ENCODE measurements at places on chromosomes 1 and 21.

DNA sequence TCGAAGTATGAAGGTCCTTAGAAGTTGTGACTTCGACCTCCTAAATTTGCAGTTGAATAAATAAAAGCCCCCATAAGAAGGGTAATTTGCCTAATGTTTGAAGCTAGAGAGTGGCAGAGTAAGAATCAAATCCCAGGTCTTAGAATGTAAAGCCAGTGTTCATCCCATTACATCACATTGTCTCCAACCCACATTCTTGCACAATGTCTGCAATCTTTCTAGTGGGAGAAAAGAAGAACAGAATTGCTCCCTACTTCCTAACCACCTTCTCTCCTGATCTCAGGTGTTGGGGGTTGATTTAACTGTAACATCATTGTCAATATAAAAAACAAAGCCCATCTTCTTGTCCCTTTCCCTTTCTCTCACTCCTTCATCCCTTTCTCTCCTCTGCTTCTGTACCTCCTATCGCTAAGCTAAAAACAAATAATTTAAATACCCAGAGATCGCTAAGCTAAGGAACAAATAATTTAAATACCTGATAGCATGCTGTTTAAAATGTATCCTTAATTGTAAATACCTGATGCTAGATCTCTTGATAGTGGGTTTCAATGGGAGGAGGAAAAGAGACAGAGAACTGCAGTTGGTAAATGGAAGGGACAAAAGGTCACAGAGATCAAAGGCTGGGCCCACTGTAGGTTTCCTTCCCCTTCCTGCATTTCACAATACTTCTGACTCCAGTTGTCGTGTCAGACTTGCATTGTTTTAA, 32.1 kb upstream of the CCDC190 start:
- DNase-seq, result peak; percentile 55

DNA sequence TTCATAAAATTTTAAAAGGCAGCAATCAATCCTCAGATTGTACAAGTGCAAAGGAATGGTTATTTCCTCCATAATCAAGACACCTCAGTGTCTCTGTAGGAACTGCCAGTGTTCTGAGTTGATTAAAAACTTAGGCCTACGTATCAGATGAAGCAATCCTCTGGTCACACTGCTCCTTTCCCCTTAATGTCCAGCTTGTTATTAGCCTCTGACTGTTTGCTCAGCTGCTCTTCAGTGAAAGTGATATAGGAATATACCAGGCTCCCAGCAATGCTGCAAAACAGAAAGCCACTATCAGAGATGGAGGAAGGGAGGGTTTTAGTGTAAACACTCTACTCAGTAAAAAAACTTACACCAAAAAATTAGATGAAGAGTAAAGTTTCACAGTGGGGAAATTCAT, 49.8 kb downstream of the SLC35D1 start:
- peak; percentile 13 for DNase-seq

DNA sequence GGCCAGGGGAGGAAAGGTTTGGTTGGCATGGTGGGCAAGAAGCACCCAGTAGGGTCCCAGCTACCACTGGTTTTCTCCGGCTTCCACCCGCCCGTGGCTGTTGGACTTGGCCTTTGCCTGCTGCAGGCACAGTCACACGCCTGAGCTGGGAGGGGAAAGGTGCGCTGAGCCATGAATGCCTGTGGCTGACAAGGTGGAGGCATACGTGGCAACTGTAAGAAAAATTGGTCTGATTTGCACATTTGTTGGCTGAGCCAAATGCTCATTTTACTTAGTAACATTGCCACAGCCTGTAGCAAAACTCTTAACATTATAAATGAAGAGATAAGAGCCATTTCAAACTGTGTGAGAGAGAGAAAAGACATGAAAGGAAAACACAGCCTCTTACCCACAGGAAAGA, 191.6 kb downstream of the PTPRC start:
- DNase-seq, result no peak

DNA sequence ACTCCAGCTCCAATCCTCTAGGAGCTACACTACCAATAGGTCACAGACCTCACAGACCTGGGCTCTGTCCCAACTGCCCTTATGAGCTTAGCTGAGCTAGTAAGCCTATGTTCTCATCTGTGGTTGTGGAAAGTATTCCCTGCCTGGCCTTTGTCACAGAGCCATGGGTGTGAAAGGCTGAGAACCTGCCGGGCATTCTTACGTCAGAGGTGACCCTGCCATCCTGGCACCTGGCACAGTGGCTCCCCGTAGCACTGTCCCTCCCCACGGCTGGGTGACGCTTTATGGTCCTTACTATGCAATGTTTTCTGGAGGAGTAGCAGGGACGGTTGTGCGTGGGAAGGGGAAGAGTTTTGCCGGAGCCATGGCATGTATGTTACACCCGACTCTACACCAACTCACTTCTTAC, 3.5 kb downstream of the TNFRSF1B start:
- no peak for DNase-seq

DNA sequence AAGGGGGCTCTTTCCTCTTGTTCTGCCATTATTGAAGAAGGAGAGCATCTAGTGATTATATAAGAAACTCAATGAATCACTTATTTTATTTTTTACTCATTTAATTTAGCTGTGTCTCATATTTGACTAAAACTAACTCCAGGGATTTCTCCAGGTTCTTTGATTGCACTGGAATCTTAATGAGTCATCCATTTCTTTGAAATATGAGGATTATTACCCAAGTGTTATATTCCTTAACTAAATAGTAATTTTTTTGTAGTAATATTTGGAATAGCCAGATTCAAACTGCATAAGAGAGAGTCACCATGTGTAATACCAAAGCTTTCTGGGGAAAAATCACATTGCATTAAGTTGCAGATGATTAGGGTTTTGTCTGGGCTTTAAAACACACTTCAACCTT, 59.5 kb downstream of the NTMT2 start:
- DNase-seq, result peak; percentile 7

DNA sequence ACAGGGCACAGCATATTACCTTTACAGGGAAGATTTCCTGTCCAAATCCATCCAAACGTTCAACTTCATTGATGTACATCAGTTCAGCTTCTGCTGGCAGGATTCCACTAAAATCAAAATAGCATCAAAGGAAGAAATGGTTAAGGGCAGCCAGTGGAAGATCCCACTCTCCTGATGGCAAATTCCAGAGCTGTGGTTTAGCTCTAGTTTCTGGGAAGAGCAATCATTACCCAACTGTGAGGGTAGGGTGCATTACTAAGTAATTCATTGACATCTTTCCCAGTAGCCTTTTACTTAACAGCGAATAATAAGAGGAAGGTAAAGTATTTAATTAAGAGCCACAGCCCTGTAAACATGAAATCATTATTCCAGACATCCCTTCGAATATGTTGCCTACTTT, 120.7 kb downstream of the SMYD2 start:
- DNase-seq, result no peak

GRCh38 chr1:81834268-81834667, 33.5 kb downstream of the ADGRL2 start:
- DNase-seq, result peak; percentile 47

DNA sequence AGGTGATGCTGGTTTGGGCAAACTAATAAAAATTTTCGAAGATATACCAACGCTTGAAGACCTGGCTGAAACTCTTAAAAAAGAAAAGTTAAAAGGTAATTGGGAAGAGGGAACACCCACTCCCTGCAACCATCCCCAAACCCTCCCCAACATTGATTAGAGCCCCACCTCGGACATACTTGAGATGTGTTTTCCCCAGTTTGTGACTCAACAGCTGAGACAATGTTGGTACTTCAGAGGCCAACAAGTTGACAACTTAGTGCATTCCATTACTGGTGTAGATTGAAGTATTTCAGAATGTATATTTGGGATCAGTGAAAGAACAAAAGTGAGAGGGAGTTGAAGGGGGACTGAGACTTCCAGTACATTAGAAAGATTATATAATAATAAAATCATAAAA, 5.1 kb downstream of the IFI16 start:
- no peak for DNase-seq

DNA sequence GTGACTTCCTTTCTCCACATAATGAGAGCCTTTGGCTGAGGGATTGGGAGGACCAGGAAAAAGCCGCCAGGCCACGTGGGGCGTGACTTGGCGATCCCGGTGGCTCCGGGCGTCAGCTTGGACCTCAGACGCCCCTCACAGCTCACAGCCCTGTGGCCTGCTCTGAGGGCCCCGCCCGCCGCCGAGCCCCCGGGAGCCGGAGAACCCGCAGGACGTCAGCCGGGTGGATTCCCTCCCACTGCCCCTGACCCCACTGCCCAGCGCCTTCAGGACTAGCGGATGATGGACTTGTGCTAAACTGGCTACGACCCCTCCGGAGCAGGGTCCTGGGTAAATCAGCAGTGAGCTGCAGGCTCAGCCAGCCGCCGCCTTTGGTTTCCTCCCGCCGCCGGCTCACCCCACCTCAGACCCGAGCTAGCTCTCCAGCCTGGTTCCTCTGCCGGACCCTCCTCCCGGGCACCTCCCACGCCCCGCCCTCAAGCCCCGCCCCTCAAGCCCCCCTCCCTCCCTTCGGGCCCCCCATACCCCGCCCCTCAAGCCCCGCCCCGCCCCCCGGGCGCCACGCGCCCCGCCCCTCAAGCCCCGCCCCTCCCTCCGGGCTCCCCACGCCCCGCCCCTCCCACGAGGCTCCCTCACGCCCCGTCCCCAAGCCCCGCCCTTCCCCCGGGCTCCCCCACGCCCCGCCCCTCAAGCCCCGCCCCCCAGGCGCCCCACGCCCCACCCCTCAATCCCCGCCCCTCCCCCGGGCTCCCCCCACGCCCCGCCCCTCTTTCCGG, 10.0 kb upstream of the FAAP20 start:
- DNase-seq, result peak; percentile 33

DNA sequence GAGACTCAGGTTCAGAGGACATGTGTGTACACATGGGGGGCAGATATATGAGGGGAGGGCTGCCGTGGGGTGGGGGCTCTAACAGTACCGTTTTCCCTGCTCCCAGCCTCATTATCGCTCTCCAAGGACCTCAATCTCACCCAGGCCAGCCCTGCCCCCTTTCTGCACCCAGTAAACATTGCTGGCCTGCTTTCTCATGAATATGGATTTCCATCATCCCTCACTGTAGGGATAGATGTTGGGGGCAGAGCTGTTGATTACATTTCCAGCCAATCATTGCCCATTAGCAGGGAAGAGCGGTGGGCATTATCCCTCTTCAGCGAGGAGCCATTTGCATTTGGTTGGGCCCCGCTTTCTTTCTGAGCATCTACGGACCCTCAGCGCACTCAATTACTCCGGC, 273.8 kb downstream of the RPS6KC1 start:
- DNase-seq, result no peak
